ENCODE measurements at places on chromosomes 13 and 19.

DNA sequence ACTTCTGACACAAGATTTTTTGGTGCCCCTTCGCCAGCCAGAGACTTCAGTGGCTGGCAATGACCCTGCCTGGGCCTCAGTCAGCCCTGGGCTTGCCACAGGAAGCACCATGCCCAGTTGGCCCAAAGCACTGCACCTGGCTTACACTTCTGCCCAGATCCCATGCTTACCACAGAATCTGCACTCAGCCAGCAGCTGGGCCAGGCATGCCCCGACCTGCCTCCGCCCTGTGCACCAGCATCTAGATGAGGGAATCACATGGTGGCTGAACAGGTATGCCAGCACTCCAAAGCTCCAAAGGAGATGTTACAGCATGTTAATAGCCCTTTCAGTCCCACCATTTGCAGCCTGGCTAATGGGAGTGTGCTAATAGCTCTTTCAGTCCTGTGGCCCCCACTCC, 690.9 kb downstream of the SLITRK6 start:
- peak; percentile 51 for DNase-seq

DNA sequence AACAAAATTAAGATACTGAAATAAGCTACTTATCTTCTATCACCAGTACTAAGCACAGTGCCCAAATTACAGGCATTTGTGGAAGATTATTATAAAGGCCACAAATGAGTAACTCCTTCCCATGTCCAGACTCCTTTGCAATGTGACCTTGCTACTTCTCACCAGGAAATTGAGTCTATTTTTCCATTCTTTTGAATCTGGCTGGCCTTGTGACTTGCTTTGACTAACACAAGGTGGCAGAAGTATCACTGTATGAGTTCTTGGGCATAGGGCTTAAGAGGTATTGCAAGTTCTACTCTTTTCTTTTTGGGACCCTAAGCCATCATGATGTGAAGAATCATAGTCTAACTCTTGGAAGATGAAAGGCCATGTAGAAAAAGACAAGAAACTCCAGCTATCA, 49.9 kb downstream of the UGGT2 start:
- peak; percentile 27 for DNase-seq

DNA sequence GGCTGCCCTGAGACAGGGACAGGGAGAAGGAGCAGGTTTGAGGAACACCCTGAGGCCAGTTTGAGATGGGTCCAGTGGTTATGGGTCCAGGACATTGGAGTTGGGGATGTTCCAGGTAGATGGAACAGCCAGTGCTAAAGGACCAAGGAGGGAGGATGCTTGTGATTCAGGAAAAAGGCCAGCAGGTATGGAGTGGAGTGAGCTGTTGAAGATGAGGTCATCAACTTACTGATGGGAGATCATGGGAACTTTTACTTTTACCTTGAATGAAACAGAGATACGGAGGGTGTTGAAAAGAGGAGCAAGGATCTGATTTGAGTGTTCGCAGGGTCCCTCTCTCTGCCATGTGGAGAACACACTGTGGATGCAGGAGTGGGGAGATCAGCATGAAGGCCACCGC, 25.5 kb downstream of the SPTBN4 start:
- DNase-seq: no peak

- no peak for DNase-seq
Measured at GRCh38 chr13:99821741-99822140, 149.8 kb downstream of the ZIC5 start.

DNA sequence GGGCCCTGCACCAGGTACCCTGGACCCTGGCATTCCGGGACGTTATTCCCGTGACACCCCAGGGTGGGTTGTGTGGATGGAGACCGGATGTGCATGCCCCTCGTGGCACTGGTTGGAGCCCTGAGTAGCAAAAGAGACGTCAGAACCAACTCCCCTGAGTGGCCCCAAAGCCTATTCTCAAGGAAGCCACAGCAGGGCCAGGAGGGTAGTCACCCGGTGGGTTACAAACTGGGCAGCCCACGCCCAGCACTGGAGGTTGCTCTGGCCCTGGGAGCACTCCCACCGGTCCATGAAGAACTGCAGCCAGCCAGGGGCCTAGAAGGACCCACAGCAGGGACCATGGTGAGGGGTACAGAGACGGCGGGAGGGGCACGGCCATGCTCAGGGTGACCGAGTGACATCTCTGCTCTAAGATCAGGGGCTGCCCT, 7.5 kb downstream of the KLF16 start:
- no peak for DNase-seq

GRCh38 chr19:44904426-44904994, 1.1 kb upstream of the APOE start:
- no peak for DNase-seq

GRCh38 chr13:97386801-97387484, 47.0 kb upstream of the RAP2A start:
- DNase-seq: no peak

- DNase-seq: no peak
Measured at GRCh38 chr13:80957019-80957655, 616.2 kb upstream of the SPRY2 start.

DNA sequence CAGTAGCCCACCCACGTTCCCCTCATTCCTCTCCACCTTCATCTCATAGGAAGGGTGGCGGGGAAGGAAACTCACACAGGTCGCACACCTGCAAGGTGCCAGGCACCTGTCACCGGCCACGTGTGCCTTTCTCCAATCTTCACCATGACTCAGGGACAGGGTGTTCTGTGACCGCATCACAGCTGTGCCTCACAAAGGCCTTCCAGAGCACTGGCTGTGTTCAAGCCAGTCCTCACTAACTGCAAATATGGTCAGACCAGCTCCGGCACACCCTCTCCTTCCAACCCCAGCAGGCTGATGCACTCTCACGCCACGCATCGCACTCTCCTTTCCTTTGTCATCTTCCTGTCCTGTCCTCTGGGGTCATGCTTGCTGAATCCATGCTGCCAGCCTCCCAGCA, 415.9 kb downstream of the IRS2 start:
- no peak for DNase-seq

DNA sequence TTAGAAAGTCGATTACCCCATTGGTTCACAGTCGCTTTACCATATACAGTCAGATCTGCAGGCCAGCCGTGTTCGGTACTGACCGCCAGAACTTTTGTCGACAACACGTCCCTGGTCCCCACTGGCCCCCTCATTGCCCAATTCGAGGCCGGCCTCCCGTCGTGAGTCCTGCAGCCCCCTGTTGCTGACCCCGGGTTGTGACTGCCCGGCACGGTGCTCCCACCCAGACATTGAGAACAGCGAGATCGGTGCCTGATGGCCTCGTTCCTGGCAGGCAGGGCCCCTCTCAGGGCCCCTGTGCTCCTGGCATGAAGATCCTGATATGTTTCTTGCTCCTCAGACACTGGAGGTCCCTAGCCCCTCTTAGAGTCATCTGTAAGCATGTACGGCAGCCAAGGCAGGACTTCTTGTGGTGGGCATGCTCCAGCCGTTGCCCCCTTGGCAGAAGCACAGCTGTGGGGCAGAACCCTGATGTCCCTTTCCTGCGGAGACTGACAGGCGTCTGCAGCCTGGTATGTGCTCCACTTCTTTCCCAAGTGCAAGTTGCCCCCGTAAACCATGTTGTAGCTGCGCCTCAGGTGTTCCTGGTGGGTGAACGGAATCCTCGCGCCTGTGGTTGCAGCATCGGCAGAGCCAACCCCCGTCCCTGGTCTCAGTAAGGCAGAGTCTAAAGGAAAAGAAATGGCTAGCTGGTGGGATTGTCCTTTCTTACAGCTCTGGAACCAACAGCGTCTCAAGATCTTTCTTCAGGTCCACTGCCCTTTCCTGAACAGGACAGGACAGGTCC, 123.2 kb upstream of the SPACA7 start:
- no peak for DNase-seq

- no peak for DNase-seq
Measured at GRCh38 chr19:12047868-12048267, 4.9 kb downstream of the ZNF878 start.

- no peak for DNase-seq
Measured at GRCh38 chr13:29524176-29524575, 71.3 kb downstream of the SLC7A1 start.

GRCh38 chr19:9995084-9995483, 15.2 kb downstream of the COL5A3 start:
- no peak for DNase-seq

DNA sequence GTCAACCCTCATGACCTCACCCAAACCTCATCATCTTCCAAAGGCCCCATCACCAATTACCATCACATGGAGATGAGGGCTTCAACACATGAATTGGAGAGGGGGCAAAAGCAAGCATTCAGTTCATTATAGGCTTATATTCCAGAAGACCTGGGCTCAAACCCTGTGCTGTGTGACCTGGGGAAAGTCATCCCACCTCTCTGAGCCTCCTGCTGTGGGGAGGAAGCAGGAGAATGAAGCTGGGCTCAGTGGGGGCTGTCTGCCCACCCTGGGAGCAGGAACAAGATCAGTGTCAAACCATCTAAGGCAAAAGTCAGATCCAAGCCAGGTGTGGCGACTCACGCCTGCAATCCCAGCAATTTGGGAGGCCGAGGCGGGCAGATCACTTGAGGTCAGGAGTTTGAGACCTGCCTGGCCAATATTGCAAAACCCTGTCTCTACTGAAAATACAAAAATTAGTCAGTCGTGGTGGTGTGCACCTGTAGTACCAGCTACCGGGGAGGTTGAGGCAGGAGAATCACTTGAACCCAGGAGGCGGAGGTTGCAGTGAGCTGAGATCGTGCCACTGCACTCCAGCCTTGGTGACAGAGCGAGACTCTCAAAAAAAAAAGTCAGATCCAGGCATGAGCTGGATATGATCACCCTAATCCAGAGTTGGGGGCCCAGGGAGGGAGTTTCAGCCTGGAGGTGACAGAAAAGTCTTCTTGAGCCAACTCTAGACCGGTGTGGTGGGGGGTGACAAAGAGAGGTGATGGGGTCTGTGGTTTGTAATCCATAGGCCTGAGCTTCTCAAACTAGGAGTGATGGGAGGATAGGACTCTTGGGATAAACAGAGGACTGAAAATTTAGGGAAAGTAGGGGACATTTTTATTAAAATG, 1.6 kb upstream of the TPM4 start:
- no peak for DNase-seq

DNA sequence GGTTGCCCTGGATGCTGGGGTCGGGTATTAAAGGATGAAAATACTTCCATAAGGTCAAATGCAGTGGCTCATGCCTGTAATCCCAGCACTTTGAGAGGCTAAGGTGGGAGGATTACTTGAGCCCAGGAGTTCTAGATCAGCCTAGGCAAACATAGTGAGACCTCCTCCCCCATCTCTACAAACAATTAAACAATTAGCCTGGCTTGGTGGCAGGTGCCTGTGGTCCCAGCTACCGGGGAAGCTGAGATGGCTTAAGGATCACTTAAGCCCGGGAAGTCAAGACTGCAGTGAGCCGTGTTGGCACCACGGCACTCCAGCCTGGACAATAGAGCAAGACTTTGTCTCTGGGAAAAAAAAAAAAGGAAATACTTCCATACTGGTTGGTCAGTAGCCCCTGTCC, 1.5 kb downstream of the KLK11 start:
- DNase-seq: no peak

- DNase-seq: no peak
Measured at GRCh38 chr13:111286162-111286561, 34.3 kb upstream of the TEX29 start.

DNA sequence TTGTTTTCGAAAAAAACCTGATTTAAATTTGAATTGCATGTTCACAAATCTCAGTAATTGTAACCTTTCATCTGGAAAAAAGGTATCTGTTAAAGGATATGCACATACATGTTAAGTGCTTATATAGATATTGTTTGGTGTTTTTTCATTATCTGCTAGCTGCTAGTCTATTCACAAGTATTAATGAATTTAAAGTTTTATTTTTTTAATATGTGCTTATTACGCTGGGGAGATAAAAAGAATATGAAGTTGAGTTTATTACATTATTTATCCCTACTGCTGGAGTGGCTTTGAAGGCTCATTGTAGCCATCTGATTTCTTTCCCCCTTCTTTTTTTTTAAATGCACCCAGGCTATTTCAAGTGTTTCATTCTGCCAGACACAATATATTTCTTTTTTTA, 3.9 kb upstream of the MAB21L1 start:
- no peak for DNase-seq

DNA sequence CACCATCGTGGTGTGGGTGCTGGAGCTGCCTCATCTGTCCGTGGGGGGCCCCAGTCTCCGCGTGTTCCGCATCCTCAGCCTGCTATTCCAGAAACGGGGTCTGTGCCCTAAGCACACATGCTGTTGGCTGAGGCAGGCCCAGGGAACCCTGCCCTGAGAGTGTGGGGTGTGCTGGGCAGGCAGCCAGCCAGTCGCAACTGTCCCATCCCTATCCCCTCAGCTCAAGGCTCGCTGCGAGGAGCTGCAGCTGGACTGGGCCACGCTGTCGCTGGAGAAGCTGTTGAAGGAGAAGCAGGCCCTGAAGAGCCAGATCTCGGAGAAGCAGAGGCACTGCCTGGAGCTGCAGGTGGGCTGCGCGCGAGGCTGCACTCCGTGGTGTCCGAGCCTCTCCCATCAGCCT, 21.9 kb downstream of the PLEKHJ1 start:
- no peak for DNase-seq

DNA sequence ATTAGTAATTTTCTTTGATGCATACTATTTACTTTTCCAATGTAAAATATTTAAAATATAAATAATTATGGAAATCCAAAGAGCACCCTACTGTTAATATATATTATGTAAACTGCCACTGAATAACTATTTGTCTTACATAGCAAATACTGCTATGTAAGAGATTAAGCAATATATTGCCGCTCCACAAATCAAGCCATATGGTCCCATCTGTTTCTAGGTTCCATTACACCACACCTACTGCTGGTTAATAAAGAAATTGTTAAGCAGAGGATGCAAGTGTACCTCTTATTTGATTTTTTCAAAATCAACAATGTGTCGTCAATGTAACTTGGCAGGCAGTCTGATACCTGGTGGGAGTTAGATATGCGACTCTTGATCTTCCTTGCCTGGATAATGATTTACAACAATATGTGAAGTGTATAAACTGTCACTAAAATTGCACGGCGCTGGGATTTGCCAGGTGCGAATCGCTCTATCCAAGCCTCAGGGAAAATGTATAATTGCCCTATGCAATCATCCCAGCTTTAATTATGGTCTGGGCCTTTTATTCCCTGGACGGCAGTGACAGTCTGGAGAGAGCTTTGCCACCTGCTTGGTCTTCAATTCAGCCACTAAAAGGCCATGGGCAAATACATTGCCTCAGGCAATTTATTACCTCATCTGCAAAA, 16.0 kb downstream of the SMAD9 start:
- no peak for DNase-seq

- DNase-seq: no peak
Measured at GRCh38 chr13:79393564-79394249, 12.3 kb downstream of the RBM26 start.

DNA sequence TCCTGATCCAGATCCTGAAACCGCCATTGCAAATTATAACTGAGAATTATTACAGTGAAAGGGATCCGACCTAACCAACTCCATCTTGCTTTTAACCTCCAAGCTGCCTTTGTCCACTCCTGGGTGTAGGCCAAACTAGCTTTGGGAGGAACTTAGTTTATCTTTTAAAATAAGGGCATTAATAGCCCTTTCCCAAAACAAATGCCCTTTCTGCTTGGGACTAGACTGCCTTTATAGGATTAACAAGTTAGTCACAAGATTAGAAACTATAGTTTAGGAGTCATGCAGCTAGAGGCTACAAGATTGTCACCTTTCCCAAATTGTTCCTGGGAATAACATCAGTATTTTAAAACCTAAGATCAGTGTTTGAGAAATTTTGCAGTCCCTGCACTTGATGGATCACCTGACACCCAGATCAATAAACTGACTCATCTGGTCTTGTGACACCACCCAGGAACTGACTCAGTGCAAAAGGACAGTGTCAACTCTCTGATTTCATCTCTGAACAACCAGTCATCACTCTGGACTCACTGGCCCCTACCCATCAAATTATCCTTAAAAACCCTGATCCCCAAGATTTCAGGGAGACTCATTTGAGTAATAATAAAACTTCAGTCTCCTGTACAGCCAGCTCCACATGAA, 4.1 kb upstream of the ZNF841 start:
- DNase-seq: no peak

Data from MCF 10A (cell line).